ENCODE measurements at places on chromosomes 2 and 18. TPM values are rescaled to one million over a fixed set of nuclear protein-coding genes. Genes with fewer than 3 reads are reported as not detected.

Gene RIT2
- not detected for polyA plus RNA-seq

DNA sequence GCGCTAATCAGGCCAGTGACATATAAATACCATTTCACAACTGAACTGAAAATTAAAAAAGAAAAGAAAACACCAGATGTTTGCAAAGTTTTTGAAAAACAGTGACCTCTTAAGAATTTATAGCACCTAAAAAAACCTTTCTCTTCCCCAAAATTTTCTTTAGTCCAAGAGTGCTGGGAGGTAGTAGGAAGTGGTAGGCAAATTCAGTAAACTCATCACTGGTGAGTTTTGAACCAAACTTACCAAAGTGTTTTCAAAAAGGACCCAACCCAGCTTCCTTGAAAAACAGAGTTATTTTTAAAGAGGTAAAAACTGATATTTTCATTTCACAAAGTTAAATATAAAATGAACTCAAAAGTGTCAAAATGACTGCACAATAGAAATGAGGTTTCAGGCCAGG is 90.4 kb downstream of the TMEM247 start:
- DNase-seq: no peak

Gene SERPINB4
- polyA plus RNA-seq: not detected

DNA sequence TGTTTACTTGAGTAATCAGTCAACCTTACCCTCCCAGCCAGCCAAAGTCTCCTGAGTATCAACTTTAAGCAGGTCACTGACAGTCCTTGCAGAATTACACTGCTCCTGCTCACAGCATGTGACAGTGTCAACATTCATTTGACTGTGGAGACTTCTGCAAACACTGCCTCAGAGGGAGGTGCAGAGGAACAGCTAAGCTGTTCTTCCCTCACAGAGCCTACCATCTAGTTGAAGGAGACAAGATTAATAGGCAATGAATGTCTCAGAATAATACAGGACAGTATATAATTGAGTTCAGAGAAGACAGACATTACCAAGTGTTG is 11.9 kb downstream of the SLC14A2 start:
- DNase-seq: no peak

GRCh38 chr18:55663891-55664290 is 75.9 kb upstream of the TCF4 start:
- DNase-seq: no peak

Measured in muscle of arm (tissue), 14 donors.